Subcutaneous preadipocyte (primary cell): ENCODE measurements at places on chromosomes 13 and 19. TPM values are rescaled to one million over a fixed set of nuclear protein-coding genes. Genes with fewer than 3 reads are reported as not detected.

NANOS3 gene
- not detected in 2 replicates for total RNA-seq

IGFL3 gene
- not detected in 2 replicates for total RNA-seq

SLC5A5 gene
- total RNA-seq, result not detected in 2 replicates

SIAH3 gene
- total RNA-seq, result not detected in 2 replicates

F10 gene
- 0.98 and 6.6 TPM in 2 replicates for total RNA-seq

RDH8 gene
- total RNA-seq, result 0.39 TPM in 1 of 2 replicates, not detected in the other

PTGIR gene
- total RNA-seq, result 7.0 and 9.6 TPM in 2 replicates

GJB2 gene
- total RNA-seq, result 1.5 and 2.7 TPM in 2 replicates

SULT2A1 gene
- total RNA-seq, result not detected in 2 replicates

KIR3DL1 gene
- not detected in 2 replicates for total RNA-seq

SLC25A41 gene
- total RNA-seq, result not detected in 2 replicates

MUC16 gene
- total RNA-seq, result under 0.01 TPM in 1 of 2 replicates, not detected in the other

TTC9B gene
- total RNA-seq, result not detected in 2 replicates

VSTM1 gene
- not detected in 2 replicates for total RNA-seq

FGF9 gene
- total RNA-seq, result not detected in 2 replicates

KLF16 gene
- total RNA-seq, result 6.6 and 11.7 TPM in 2 replicates

GGACT gene
- total RNA-seq, result 3.7 and 5.9 TPM in 2 replicates

FOXA3 gene
- not detected in 2 replicates for total RNA-seq

ADPRHL1 gene
- total RNA-seq, result 2.2 and 3.9 TPM in 2 replicates

PDE4A gene
- 5.1 and 6.1 TPM in 2 replicates for total RNA-seq

MRI1 gene
- 34.5 and 44.0 TPM in 2 replicates for total RNA-seq

OVOL3 gene
- not detected in 2 replicates for total RNA-seq

TMEM238 gene
- total RNA-seq, result not detected in 2 replicates

SPC24 gene
- total RNA-seq, result 90.8 and 92.5 TPM in 2 replicates

FSD1 gene
- 2.6 and 5.3 TPM in 2 replicates for total RNA-seq

RAP2A gene
- 27.6 and 29.1 TPM in 2 replicates for total RNA-seq

ZNF780B gene
- total RNA-seq, result 11.0 and 14.1 TPM in 2 replicates
